ENCODE measurements at places on chromosomes 4 and X. TPM values are rescaled to one million over a fixed set of nuclear protein-coding genes. Genes with fewer than 3 reads are reported as not detected.

DNA sequence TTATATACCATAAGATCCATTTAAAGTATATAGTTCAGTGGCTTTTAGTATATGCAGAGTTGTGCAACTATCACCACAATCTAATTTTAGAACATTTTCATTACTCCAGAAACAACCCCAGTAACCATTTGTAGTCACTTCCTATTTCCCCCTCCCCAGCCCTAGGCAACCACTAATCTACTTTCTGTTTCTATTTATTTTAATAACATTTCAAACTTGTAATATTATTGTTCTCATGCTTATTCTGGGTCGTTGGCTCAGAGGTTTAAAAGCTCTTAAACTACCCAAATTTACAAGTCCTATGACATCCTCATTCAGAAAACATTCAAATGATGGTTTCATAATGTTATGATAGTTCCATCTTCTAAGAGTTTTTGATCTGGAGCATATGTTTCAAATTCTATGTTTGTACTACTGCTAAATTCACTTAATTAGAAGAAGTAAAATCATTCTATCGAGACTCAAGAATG is 18.4 kb downstream of the XIAP start:
- DNase-seq: no peak

GRCh38 chrX:148588649-148589310 is 88.4 kb downstream of the AFF2 start:
- DNase-seq: no peak

Gene ZMYM3
- 25.1 TPM for total RNA-seq

Gene ACTRT1
- not detected for total RNA-seq
